ENCODE measurements at places on chromosomes 7 and 10.

GRCh38 chr10:61376908-61377368 is 76.2 kb downstream of the TMEM26 start:
- no peak for DNase-seq

DNA sequence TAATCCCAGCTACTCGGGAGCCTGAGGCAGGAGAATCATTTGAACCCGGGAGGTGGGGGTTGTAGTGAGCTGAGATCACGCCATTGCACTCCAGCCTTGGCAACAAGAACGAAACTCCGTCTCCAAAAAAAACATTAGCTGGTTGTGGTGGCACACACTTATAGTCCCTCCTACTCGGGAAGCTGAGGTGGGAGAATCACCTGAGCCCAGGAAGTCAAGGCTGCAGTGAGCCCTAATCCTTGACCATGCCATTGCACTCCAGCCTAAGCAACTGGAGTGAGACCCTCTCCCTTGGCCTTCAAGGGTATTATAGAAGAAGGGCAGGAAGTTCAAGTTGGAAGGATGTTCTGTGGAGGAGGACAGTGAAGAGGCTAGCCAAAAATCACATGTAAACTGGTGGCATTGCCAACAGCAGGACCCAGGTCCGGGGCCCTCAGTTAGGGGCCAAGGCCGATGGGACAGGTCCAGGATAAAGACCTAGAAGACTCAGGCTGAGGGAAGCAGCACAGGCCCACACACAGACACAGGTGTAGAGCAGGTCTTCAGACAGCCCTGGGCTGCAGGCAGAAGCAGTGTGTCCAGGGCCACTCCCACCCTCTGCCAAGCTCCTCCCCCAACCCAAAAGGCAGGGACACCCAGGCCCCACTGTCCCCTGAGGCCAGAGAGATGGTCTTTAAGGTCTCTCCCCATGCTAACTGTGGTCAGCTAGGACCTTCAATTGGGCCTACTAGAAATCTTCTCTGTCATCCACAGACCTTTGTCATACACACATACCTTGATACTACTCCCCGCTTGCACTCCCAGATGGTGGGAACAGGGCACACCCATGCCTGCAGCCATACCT is 8.4 kb upstream of the SAMD8 start:
- no peak for DNase-seq

DNA sequence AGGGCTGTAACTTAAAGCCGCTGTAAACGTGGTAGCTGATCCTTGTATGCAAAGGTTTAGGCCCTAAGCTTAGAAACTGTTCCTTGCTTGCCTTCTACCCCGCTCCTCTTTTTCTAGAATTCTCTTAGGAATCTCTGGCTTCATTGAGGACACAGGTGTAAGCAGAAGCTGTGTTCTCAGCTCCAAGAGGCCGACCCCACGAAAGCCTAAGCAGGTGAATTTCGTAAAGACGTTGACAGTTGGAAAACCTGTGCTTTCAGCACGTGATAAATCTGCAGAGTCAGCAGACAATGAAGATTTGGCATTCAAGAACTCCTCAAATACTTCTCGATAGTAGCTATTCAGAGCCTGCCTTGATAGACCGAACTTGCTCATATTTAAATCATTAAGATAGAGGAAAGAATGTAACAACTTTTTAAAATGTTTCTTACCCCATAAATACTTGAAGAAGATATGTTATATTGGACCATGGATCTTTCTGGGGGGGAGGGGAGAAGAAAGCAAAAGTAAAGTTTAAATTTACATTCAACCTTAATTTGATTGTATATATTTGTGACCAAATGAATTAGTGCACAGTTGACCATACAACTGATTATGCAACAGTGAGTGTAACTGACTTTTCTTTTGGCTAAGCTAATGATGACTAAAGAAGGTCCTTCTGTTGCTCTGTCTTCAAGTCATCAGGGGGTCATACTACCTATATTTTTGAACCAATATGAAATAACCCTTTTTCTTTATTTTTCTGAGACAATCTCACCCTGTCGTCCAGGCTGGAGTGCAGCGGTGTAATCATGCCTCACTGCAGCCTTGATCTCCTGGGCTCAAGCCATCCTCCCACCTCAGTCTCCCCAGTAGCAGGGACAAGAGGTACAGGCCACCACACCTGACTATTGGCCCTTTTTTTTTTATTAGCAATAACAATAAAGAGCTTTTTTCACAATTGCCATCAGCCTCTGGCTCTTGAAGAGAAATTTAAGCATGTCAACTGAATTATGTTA is 1.2 kb upstream of the GDI2 start:
- DNase-seq: no peak

DNA sequence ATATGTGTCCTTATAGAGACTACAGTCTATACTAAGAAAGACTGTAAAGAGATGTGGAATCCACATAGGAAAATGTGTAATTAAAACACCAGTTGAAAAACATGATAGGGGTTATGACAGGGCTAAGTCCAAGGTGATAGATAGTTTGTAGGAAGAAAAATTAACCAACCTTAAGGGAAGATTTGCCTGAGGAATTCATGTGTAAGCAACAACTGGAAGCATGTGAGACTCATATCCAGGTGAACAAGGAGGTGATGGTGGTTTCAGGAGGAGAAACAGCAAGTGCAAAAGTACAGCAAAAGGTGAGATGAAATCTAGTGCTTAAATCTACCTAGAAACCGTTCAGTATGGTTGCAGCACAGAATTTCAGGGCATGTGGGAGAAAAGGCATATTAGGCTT is 216.7 kb upstream of the ETV1 start:
- no peak for DNase-seq

DNA sequence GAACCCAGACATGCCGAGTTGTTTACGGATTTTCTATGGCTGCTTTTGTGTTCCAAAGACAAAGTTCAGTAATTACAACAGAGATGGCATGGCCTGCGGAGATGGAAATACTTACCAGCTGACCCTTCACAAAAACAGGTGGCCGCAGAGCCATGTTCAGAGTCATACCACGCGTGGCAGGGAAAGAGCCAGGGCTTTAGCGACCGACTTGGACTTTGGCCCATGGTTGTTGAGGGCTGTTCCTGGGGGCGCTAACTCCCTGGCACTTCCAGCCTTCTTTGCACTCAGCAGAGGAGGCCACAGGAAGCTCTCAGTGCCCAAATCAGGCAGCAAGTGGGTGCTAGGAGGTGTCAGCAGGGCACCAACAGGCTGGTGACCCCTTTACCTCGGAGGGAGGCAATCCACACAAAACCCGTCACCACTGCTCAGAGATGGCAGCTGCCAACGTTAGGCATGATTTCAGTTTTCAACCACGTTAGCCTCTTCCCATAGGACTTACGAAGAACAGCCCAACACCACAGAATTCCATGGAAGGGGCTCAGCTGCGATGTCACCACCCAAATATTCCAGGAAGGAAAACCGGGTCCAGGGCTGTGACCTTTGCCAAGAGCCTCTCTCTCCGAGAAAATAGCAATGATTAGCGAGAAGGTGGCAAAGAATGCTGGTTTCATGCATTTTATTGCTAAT is 21.4 kb upstream of the CNPY1 start:
- no peak for DNase-seq

GRCh38 chr7:28128608-28129007 is 52.0 kb downstream of the JAZF1 start:
- DNase-seq: no peak

GRCh38 chr7:110960811-110961210 is 130.1 kb upstream of the LRRN3 start:
- DNase-seq: no peak

GRCh38 chr7:66910789-66911188 is 10.2 kb upstream of the TMEM248 start:
- no peak for DNase-seq

DNA sequence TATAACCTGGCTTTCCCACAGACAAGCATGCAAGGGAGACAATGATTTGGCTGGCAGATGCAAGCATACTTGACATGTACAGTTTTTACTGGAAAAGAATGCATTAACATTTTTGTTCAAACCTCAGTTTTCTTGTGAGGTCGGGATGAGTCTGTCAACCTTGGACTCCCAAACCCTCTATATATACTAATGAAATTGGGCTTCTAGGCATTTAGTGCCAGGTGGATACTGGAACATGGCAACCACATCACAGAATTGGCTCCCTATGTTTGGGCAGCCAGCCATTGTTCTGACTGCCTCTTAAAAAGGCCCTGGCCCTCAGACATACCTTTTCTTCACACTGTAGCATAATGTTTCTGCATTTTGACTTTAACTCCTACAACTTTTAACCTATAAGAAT is 39.1 kb downstream of the CDK6 start:
- DNase-seq: no peak

DNA sequence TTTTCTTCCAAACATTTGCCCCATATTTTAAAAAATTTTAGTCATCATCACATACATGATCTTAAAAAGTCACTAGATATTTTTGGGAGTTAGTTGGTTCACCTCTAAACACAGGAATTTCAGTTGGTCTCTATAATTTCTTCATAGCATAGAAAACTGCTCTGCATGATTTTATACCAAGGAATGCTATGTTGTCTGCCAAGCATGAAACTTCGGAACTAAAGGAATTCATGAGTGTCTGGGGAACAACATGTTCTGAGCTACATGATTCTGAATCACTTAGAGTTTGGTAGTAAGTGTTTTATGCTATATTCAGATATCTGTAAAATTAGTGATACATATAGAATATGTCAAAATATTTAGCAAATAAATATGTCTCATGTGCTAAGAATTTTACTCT is 957.8 kb downstream of the GATA3 start:
- DNase-seq: no peak

GRCh38 chr7:47627580-47628283 is 45.8 kb upstream of the TNS3 start:
- DNase-seq: no peak

DNA sequence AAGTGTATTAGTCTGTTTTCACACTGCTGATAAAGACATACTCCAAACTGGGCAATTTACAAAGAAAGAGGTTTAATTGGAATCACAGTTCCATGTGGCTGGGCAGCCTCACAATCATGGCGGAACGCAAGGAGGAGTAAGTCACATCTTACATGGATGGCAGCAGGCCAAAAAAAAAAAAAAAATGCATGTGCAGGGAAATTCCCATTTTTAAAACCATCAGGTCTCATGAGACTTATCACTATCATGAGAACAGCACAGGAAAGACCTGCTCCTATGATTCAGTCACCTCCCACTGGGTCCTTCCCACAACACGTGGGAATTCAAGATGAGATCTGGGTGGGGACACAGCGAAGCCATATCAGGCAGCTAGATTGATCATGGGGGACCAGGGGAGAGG is 136.8 kb downstream of the EXOC4 start:
- no peak for DNase-seq

- no peak for DNase-seq
Measured at GRCh38 chr7:44891372-44891771, 6.0 kb upstream of the PURB start.

DNA sequence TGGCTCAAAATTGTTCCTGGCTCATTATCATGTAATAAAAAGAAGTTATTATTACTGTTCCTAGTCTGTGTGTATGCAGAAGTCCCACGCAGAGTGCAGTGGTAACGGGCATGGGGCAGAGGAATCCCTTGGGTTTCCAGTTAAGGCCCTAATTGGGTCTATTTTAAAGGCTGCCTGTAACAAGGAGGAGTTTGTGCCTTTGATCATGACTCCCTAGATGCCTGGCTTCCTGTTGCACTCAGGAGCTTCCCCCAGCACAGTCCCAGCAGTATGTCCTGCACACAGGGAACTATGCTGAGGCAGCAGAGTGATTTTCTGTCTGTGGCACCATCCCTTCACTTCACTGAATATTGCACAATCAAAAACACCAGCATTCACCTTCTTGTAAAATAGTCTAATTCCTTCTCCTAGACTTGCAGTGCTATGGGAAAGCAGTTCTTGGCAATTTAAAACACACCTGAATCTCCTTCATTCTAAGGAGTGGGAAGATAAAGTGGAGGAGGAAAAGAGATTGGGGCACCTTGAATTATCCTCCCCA is 22.9 kb downstream of the SORCS1 start:
- DNase-seq: no peak

DNA sequence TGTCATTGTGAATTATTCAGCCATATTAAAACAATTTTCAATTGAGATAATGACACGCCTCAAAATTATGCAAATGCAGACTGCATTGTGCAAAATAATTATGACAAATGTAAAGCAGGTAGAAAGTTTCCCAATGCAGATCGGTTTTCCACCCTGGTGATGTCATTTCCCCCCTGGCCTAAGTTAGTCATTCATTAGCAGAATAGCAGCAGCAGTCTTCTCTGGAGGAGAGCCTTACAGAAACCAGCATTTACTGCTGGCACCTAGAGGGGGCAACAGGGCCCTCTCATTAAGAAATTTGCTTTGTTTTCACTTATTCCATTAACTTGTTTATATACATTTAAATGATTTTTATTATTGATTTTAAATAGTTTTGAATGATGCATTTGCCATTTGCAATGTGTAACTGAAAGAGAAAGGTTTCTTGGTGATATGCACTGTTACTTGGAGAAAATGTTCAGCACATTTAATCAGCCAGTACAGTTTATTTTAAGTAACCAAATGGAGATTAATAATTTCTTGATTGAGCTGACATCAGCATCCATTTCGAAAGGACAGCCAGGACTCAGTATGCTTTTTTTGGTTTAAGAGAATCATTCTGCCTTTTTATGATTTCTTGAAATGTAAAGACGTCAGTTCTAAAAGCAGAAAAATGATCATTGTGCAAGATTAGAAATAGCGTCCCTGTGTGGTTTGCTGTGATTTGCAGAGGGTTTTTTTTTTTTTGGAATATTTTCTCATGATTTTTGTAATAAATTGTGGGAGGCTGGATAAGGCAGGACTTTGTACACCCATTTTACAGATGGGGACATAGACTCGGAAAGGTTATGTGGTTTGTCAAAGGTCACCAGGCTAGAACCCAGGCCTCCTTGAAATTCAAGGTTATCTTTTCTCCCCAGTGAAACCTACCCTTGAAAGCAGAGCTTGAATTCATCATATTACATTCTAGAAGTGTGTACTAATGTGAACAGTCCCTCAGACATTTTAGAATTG is 3.5 kb downstream of the ARID5B start:
- no peak for DNase-seq

GRCh38 chr10:2949948-2950354 is 117.4 kb upstream of the PFKP start:
- DNase-seq: no peak

DNA sequence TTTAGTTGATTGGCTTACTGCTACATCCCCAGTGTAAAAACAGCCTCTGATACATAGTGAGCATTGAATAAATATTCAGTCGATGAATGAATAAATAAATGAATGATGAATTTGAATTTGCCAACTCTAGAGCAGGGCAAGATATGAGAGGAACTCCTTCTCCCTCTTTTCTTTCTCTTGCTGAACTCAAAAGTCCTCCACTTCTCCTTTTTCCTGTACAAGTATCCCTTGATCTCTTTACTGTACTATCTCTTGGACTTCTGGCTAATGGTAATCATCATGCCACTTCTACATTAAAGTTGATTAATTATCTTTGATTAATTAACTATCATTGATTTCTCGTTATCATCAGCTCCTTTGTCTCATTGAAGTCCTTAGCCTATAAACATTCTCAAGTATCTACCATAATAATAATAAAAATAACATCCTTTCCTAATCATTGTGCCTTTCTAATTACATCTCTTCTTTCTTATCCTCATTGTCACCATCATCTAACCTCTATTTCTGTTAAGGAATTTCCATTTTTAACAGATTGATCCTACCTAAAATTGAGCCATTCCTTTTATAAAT is 10.6 kb downstream of the CPED1 start:
- DNase-seq: no peak

GRCh38 chr10:97234400-97234799 is 48.6 kb upstream of the SLIT1 start:
- no peak for DNase-seq

Measured in effector CD8-positive, alpha-beta T cell (primary cell).